ENCODE measurements at places on chromosomes 12 and 14. TPM values are rescaled to one million over a fixed set of nuclear protein-coding genes. Genes with fewer than 3 reads are reported as not detected.
A peak's percentile ranks its signal among the peaks of the same experiment; 100 is the strongest.

FITM1 gene
- polyA plus RNA-seq = 1.2 TPM

DNA sequence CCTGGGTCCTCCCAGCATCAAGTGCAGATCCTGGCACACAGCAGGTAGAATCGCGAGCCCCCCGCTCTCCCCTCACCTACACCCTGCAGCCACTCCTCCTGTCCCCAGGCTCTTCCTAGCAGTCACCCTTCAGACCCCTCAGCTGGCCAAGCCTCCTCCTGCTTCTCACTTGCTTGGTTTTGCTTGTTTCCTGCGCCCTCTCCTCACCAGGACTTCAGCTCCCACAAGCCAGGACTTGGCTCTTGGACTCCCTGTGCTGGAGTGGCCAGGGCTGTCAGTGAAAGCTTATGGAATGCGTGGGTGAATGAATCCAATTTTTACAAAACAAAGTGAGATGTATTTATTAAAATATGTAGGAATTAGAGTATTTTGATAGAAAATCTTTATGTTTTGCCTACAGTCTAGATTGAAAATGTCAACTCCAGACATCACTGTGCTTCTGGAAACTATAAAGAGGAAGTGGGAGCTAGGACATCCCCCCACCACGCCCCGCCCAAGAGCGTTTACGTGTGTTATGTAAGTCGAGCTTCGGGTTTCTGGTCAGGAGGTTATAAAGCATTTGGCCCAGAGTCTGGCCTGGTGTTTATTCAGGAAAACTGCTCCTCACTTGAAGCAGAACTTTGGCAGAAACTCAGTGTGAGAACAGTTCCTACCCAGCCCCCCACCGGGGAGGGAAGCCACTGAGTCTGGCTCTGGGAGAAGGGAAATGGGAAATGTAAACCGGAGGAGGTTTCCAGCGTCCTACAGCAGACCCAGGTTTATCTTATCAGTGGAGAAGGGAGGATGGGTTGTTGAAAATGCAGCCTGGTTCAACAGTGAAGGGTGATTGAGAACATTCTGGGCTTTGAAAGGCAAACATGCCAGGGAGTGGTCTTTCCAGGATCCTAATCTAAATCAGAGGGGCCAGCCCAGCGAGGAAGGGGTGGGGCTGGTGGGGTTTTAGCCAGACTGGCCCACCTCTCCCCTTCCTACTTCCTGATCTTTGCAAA, 8.8 kb downstream of the ALDH2 start:
- DNase-seq = peak; percentile 97
- peak overlapping the region; percentile 93 for H3K27ac ChIP-seq
- H3K27me3 ChIP-seq = no peaks in the 10 kb centered on the region

ANO4 gene
- 0.82 TPM for polyA plus RNA-seq

SLC6A13 gene
- polyA plus RNA-seq = 161 TPM

GRCh38 chr12:93434256-93434865, 7.4 kb downstream of the UBE2N start:
- H3K4me1 ChIP-seq = no peaks in the 10 kb centered on the region
- H3K4me3 ChIP-seq = peak overlapping the region; percentile 33
- H3K27me3 ChIP-seq = no peaks in the 10 kb centered on the region
- H3K36me3 ChIP-seq = no peaks in the 10 kb centered on the region
- H3K27ac ChIP-seq = no peak overlapping the region

DNA sequence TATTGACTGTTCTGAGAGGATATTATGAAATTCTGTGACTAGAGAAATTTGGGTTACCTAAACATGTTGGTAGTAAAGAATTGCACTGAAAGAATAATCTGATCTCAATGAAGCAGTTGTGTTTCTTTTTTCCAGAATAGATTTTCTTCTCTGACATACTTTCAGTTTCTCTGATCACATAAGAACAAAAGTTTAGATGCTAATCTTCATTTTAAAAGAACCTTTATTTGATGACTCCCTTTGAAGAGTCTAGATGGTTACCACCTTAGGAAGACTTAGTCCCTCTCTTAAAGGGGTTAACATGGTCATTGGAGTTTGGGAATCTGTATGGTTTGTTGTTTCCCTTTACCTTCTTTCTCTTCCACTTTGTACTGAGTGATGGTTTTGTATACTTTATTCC, 58.6 kb downstream of the MON2 start:
- H3K27ac ChIP-seq = no peak overlapping the region
- no peak for DNase-seq
- H3K36me3 ChIP-seq = no peaks in the 10 kb centered on the region

- no peaks in the 10 kb centered on the region for H3K27me3 ChIP-seq
- H3K4me3 ChIP-seq = no peak overlapping the region
- H3K4me1 ChIP-seq = no peaks in the 10 kb centered on the region
- peaks cover 15% of the 10 kb centered on the region for H3K36me3 ChIP-seq
Observed at GRCh38 chr12:50679612-50680011, 84.3 kb upstream of the ATF1 start.

DNA sequence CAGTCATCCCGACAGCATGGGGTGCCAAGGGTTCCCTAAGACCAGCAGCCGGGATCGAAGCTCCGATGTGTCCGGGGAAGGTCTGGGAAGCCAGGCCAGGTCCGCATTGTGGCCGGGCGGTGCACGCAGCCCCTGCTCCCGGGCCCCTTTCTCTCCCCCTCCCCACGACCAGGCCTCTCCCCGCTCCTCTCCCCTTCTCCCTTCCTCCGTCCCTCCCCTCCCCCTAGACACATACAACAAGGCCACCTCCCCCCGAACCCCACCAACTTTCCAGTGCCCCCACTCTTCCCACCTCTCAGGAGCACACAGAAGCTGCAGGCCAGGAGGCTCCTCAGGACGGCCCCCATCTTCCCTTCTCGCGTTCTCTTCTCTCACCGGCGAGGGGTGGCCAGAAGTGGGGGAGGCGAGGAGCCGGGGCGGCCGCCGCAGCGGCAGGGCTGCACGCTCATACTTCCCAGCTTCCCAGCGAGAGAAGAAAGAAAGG, 413 bp downstream of the LRP6 start:
- no peaks in the 10 kb centered on the region for H3K27me3 ChIP-seq
- peaks cover 8% of the 10 kb centered on the region for H3K4me1 ChIP-seq
- H3K27ac ChIP-seq = peak overlapping the region; percentile 100
- H3K4me3 ChIP-seq = peak overlapping the region; percentile 78
- no peaks in the 10 kb centered on the region for H3K36me3 ChIP-seq

DNA sequence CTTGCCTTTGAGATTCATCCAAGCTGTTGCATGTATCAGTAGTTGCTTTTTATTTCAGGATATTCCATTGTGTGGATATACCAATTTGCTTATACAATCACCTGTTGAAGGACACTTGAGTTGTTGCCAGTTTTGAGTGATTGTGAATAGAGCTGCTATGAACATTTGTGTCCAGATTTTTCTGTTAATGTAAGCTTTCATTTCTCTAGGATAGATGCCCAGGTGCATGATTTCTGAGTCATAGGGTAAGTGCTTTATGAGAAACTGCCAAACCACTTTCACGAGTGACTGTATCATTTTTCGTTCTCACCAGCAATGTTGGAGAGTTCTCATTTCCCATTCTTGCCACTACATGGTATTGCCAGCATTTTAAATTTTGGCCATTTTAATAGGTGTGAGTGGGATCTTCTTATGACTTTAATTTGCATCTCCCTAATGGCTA, 434.6 kb upstream of the RGS6 start:
- no peak for DNase-seq
- no peaks in the 10 kb centered on the region for H3K27me3 ChIP-seq
- no peaks in the 10 kb centered on the region for H3K4me1 ChIP-seq
- H3K36me3 ChIP-seq = no peaks in the 10 kb centered on the region
- no peak overlapping the region for H3K4me3 ChIP-seq

DNA sequence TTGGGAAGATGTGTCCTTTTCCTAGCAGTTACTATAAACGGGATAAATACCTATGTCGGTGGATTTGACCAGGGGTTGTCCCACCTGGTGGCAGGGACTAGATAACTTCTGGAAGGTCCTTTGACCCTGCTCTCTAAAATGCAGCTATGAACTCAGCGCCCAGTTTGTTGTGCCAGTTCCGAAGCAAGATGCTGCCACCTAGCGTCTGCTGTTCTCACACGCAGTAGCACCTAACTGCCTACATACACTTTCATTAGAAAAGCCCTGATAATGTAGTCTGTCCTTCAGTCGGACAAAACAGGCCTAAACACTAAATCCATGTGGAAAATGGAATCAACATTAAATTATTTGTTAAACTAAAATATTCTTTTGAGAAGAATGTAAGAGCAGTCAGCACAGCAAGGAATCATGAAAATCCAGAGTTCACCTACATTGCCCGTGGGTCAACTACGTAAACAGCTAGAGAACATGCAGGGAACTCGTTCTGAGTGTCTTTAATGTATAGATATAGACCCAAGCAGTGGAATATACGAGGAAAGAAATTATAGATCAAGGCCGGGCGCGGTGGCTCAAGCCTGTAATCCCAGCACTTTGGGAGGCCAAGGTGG, 51.1 kb upstream of the CRACR2A start:
- H3K4me1 ChIP-seq = no peaks in the 10 kb centered on the region
- no peaks in the 10 kb centered on the region for H3K36me3 ChIP-seq
- peak; percentile 81 for DNase-seq
- no peak overlapping the region for H3K27ac ChIP-seq
- H3K4me3 ChIP-seq = no peak overlapping the region

SAMD4A gene
- polyA plus RNA-seq = 7.4 TPM

REP15 gene
- 1.3 TPM for polyA plus RNA-seq

EFCAB11 gene
- polyA plus RNA-seq = 8.4 TPM

- H3K4me3 ChIP-seq = no peak overlapping the region
- DNase-seq = peak; percentile 19
- H3K4me1 ChIP-seq = peaks cover 31% of the 10 kb centered on the region
- peak overlapping the region; percentile 13 for H3K27ac ChIP-seq
- H3K36me3 ChIP-seq = no peaks in the 10 kb centered on the region
- H3K27me3 ChIP-seq = no peaks in the 10 kb centered on the region
Observed at GRCh38 chr12:96375841-96376604, 24.2 kb downstream of the CDK17 start.

GRCh38 chr12:96698521-96698920, 208.5 kb upstream of the NEDD1 start:
- H3K4me3 ChIP-seq = no peak overlapping the region
- no peaks in the 10 kb centered on the region for H3K27me3 ChIP-seq
- H3K36me3 ChIP-seq = no peaks in the 10 kb centered on the region
- H3K4me1 ChIP-seq = no peaks in the 10 kb centered on the region
- H3K27ac ChIP-seq = no peak overlapping the region
- no peak for DNase-seq

DNA sequence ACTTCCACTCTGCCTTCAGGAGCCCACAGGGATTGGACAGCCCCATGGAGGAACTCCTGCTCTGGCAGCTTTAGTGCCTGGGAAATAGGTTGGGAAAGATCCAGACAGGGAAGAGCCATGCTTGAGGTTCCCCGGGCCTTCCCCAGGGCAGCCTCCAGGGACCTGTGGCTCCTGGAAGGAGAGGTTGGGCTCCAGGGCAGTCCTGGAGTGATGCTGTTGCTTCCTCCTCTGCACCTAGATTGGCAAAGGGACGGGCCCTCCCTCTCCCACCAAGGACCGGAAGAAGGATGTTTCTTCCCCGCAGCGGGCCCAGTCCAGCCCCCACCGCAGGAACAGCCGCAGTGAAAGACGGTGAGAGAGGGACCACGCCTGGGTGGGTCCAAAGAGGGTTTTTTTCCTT, 16.5 kb downstream of the VASH1 start:
- no peak overlapping the region for H3K4me3 ChIP-seq
- no peak overlapping the region for H3K27ac ChIP-seq
- H3K36me3 ChIP-seq = peaks cover 3% of the 10 kb centered on the region
- no peaks in the 10 kb centered on the region for H3K27me3 ChIP-seq
- no peak for DNase-seq
- peaks cover 14% of the 10 kb centered on the region for H3K4me1 ChIP-seq

GRCh38 chr12:130956456-130957303, 3.0 kb downstream of the ADGRD1 start:
- DNase-seq = no peak
- no peaks in the 10 kb centered on the region for H3K27me3 ChIP-seq

DNA sequence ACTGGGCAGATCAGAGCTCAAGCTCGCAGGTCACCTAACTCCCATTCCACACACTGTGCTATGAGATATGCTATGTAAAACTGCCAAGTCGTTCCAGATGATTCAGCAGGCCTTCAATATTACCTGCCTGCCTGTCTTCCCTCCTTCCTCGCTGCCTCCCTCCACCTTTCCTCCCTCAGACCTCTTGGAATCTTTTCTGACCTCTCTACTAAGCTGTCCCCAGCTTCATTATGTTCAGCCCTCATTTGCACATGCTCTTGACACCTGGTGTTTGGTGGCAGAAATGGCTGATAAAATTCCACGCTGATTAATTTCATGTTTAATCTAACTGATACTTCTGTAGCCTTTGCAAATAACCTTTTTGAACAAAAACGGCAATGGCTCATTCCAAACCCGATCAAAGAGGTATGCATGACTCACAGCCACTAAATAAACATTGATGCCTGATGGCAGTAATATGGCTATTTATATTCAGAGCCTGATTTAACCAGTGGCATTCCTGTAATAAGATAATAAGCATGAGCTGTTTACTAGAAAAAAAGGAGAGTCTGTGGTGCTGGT, 130.8 kb upstream of the EGLN3 start:
- no peaks in the 10 kb centered on the region for H3K27me3 ChIP-seq
- no peak overlapping the region for H3K4me3 ChIP-seq
- DNase-seq = no peak
- peak overlapping the region; percentile 68 for H3K27ac ChIP-seq

- no peaks in the 10 kb centered on the region for H3K27me3 ChIP-seq
- no peaks in the 10 kb centered on the region for H3K4me1 ChIP-seq
- H3K27ac ChIP-seq = no peak overlapping the region
- no peaks in the 10 kb centered on the region for H3K36me3 ChIP-seq
- DNase-seq = no peak
Observed at GRCh38 chr12:104516821-104517220, 60.1 kb downstream of the CHST11 start.

KERA gene
- polyA plus RNA-seq = not detected

- no peak for DNase-seq
- no peaks in the 10 kb centered on the region for H3K4me1 ChIP-seq
- H3K27ac ChIP-seq = no peak overlapping the region
- H3K4me3 ChIP-seq = no peak overlapping the region
- H3K36me3 ChIP-seq = no peaks in the 10 kb centered on the region
Observed at GRCh38 chr12:103690426-103690825, 103.4 kb downstream of the STAB2 start.

MIPOL1 gene
- 4.4 TPM for polyA plus RNA-seq

TAS2R7 gene
- not detected for polyA plus RNA-seq

DNA sequence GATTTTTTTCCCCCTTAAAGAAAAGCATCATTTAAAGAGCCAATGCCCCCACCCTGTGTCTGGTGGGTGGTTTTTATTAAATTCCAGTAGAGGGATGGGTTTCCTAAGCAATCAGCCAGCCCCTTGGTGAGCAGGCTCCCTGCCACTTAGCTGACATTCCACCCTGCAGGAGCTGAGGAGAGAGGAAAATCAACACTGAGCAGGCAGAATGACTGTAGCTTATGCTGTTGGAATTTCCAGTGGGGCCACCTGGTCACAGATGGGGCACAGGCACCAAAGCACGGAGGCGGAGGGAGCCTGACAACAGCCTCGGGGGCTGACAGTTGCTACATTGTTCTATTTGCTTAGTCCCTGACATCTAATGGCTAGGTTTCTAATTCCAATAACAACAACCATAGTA, 127.7 kb downstream of the TMEM30B start:
- H3K27ac ChIP-seq = no peak overlapping the region
- no peaks in the 10 kb centered on the region for H3K36me3 ChIP-seq
- no peaks in the 10 kb centered on the region for H3K4me1 ChIP-seq
- peak; percentile 81 for DNase-seq
- no peaks in the 10 kb centered on the region for H3K27me3 ChIP-seq
- no peak overlapping the region for H3K4me3 ChIP-seq

GRCh38 chr14:76253111-76253510, 101.4 kb downstream of the GPATCH2L start:
- no peaks in the 10 kb centered on the region for H3K36me3 ChIP-seq
- no peaks in the 10 kb centered on the region for H3K27me3 ChIP-seq
- no peaks in the 10 kb centered on the region for H3K4me1 ChIP-seq
- H3K27ac ChIP-seq = no peak overlapping the region

TMEM179 gene
- polyA plus RNA-seq = 0.67 TPM
